ENCODE measurements at places on chromosomes 7 and 10.

DNA sequence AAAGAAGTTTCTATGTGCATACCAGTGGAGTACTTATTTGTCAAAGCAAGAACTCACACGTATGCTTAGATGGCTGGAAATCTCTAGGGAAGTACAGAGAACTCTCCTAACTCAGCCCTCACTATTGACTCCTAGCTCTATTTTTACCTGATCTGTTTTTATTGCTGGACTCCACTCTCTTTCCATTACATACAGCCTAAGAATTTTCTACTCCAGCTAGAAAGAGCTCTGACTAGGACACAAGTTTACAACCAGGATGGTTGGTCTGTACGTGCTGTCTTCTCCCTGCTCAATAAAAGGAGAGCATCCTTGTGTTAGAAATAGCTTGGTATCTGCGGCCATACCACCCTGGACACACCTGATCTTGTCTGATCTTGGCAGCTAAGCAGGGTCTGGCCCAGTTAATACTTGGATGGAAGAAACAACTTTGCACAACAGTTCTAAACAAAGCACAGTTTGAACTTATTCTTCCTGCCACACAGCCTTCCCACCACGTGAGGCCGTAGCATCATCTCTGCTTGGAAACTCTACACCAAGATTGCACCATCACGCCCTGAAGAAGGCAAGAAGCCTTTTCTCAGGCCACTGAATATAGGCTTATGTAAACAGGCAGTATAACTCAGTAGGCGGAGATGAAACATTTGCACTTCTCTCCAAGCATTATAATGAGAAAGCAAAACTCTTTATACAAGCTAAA, 50.7 kb downstream of the KCNMA1 start:
- no peak for DNase-seq

DNA sequence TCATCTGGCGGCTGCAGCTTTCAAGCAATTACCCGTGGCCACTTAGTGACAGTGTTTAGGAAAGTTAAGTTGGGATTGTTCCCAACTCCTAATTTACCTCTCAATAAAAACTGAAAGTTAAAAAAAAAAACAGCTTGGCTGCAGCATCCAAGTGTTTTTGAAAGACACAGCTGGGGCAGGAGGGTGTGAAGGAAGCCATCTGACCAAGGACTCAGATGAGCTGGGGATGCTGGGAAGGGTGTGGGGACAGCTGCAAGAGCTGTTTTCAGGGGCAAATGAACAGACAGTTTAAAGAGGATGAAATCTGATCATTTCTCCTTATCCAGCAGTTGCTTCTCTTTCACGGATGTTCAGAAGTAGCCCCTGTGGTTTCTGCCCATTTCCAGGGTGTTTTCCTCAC, 129.2 kb upstream of the CDCA7L start:
- DNase-seq: no peak

GRCh38 chr7:151448261-151449252, 8.6 kb upstream of the CRYGN start:
- DNase-seq: peak; percentile 83

DNA sequence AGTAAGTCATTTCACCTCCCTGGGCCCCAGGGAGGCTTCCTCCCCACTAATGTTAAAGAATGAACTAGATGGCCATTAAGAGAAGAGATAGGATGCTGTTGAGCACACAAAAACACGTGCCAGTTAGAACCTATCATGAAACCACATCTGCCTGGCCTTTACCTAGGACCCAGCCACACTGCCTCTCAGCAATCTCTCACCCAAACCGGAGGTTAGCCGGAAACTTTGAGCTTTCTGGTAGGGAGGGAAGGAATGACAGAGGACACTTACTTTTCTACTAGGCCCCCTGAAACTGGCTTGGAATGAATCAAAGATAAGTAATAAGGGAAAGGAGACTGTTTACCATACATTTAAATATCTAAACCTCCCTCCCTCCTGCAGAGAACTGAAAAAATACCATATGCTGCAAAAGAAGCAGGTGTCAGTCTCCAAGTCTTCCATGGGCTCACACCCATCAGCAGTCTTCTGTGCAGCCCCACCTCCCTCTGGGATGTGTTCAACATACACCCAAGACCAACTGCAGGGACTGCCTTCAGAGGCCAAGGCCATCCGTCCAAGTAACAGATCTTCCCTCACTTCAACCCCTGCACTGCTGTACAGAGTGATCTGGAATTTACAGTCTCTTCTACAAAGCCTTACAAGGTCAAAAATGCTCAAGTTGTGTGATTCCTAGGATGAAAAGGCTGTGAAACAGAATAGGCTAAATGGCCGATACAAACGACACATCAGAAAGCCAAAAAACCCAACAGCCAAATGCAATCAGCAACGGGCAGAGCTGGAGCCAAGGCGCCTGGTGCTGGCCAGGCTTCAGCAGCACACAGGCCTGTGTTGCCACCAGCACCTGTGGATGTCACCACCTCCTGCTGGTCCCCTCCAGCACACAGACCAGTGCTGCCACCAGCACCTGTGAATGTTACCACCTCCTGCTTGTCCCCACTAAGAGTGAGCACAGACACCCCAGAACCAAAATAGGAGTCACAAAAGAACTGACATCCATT, 42.4 kb downstream of the SORBS1 start:
- no peak for DNase-seq

GRCh38 chr10:6161921-6162320, 40.8 kb upstream of the PFKFB3 start:
- no peak for DNase-seq

DNA sequence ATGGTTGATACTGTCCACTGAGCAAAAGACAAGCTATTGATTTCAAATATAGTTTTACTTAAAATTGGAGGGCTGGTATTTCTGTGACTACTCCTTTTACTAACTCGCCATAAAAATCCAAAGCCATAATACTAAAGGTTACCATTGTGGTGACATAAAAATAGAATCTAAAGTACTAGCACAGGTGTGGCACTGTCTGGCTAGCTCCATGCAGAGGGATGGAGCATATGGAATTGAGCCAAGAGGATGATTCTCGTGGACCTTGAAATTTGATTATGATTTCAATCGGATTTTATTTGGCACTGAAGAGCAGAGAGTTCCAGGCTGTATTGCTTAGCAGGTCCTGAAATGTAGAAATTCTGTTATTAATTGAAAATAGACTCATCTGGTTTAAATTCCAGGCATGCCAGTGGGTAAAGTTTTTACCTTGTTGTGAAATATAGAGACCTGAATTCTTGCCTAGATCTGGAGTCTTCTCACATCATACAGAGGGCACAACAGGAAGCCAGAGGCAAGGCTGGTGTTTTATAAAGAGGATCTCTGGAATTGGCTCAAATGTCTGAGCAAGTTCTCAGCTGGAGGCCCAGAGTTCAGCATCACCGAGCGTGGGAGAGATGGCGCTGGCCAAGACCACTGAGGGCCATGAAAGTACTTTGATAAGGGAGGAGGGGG, 29.9 kb upstream of the DLD start:
- DNase-seq: no peak

DNA sequence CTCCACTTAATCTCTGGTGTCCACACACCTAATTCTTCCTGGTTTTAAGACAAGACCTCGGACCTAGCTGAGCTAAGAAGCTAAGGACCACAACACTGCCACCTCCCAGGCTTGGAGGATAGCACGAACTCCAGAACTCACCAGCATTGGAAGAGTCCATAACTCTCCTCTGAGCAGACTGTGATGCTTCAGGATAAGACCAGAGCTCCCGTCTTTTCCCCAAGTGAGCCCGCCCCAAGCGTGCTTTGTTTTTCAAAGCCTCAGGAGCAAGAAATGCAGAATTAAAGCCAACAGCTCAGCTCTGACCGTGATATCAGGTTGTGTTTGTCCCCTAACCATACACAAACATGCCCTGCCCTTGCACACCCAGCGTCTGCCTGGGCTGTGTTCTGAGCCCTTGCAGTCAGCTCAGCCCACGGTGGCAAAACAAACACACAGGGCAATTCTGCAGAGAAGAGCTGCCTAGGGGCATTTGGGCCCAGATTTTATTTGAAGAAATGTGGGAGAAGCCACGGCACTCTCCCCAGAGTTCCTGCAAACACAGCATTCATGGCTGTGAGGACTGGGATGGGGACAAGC, 145.4 kb downstream of the WDR11 start:
- no peak for DNase-seq

- DNase-seq: no peak
These were observed 130.9 kb downstream of the SND1 start for GRCh38 chr7:127782654-127783559.

GRCh38 chr7:111223802-111224253, 132.9 kb downstream of the LRRN3 start:
- no peak for DNase-seq

DNA sequence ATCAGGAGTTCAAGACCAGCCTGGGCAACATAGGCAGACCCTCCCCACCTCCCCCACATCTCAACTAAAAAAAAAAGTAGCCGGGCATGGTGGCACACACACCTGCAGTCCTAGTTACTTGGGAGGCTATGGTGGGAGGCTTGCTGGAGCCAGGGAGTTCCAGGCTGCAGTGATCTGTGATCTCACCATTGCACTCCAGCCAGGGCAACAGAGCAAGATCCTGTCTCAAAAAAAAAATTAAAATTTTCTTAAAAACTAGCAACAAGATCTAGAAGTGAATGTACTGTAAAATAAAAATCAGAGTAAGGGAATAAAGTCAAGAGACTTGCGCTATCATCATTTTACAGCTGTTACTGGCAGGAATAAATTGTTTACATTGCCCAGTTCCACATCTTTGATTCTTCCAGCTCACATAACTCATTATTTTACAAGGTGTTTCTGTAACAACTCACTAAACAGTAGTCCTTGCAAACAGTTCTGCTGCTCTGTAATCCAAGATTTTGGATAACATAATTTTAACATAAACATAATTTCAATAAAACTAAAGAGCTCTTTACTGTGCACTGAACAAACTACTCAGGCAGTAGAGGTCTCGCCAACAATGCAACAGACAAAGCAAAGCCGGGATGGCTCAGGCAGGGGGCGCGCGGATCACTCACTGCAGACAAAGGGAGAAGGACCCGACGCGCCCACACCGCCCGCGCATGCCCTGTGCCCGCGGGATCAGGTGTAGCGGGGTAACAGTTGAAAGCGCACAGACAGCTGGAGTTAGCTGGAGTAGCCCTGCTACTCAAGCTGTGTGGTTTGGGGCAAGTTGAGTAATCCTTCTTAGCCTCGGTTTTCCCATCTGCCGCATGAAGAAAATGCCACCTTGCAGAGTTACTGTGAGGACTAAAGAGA, 73.3 kb upstream of the NFE2L3 start:
- DNase-seq: peak; percentile 83

- DNase-seq: no peak
These were observed 122.6 kb downstream of the MARCHF5 start for GRCh38 chr10:92413519-92413918.

DNA sequence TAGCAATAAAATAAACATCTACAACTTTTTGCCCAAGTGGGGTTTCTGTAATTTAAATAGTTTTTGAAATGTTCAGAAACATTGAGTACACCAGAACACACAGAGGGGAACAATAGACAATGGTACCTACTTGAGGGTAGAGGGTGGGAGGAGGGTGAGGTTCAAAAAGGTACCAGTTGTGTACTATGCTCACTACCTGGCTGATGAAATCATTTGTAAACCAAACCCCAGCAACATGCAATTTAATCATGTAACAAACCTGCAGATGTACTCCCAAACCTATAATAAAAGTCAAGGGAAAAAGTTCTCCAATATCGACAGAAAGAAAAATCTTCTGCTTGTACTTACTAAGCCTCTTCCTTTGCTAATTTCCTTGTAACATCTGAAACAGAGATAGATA, 4.2 kb upstream of the TES start:
- no peak for DNase-seq

DNA sequence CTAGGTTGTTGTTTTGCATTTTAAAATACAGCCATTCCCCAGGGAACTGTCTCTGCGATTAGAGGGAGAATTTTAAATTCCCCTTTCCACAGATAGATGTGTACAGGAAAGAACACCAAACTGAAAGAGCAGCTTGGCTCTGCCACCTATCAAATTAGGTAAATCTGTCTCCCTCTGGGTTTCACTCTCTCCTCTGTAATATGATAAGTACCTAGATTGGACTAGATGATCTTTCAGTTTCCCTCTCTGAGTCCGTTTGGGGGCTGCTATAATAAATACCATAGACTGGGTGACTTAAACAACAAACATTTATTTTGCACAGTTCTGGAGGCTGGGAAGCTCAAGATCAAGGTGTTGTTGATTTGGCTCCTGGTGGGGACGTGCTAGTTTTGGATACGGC, 186.0 kb downstream of the KIF20B start:
- DNase-seq: no peak

GRCh38 chr10:101967713-101968112, 88.3 kb downstream of the ARMH3 start:
- DNase-seq: no peak

GRCh38 chr10:85098835-85099521, 770.6 kb downstream of the CCSER2 start:
- DNase-seq: no peak

- DNase-seq: no peak
These were observed 51.1 kb downstream of the ELFN1 start for GRCh38 chr7:1721047-1721690.

GRCh38 chr10:44395396-44395795, 10.5 kb upstream of the CXCL12 start:
- DNase-seq: no peak

DNA sequence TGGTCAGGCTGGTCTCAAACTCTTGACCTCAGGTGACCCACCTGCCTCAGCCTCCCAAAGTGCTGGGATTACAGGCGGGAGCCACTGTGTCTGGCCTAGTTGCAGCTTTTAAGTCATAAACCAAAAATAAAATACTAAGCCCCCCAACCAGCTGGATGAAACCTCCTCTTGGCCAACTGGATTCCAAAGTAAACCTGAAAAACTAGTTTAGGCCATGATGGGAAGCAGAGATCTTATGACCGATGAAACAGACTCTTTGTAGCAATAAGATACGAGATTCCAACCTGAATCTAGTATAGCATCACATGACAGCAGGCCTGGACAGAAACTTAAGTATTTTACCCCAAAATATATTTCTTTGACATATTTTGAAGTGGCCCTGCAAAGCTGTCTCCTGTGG, 9.1 kb upstream of the MCM10 start:
- DNase-seq: no peak

GRCh38 chr10:70856454-70856853, 31.9 kb downstream of the PCBD1 start:
- DNase-seq: no peak

DNA sequence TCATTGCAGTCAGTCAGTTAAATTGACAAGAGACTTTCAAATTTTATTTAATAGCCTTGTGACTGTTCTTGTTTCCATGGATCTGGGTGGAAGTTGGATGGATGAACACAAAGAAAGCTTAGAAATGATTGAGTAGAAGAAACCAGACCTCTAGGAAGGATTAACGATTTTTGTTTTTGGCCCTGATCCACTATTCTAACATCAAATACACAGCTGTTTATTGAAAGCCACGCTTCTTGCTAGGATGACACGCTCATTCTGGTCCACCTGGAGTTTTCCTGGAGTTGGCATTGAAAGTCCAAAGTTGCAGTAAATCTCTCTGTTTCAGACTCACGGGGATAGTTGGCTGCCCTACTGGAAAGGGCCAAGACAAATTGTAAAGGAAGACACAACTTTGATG, 108.4 kb downstream of the KIF20B start:
- DNase-seq: no peak

- no peak for DNase-seq
These were observed 319.2 kb upstream of the LRRN3 start for GRCh38 chr7:110771717-110772116.

- no peak for DNase-seq
These were observed 372.6 kb downstream of the GPR158 start for GRCh38 chr10:25547382-25547781.

- peak; percentile 24 for DNase-seq
These were observed 6.3 kb downstream of the PRF1 start for GRCh38 chr10:70596110-70596798.

GRCh38 chr7:131026297-131027000, 292.4 kb upstream of the KLF14 start:
- no peak for DNase-seq
